Left ventricle myocardium inferior (tissue), 1 donor: ENCODE measurements at places on chromosomes 4 and X.

DNA sequence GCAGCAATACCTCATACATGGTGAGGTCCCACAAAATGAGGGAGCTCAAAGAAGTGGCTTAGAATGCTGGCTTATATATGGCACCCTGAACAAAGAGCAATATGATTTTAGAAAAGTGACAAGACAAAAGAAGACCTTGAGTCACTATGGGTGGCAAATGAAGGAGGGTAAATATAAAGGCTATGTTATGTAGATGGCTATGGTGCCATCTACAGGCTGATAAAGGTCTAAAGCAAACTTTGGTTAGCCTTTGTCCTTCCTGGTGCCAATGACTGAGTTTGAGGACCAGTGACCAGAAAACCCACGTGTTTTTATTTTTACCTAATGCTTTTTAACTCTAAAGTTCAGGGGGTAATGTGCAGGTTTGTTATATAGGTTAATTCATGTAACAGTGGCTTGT is 151.8 kb downstream of the CCNG2 start:
- DNase-seq, result no peak

DNA sequence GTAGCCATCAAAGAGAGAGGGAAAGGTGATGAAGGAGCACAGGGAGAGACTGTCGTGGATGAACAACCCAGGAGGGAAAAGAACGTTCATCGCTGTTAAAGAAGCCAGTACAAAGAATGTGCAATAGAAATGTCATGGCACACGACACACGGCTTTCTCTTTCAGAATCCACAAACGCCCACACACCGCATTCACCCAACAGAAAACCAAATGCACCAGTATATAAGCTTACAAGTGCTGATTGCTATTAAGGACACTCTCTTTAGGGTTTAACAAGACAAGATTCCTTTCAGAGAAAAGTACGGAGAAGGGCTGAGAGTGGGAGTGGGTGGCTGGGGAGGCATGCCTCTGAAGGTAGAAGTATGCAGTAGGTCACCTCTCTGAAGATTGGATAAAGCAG is 80.2 kb downstream of the C4orf51 start:
- DNase-seq, result no peak

DNA sequence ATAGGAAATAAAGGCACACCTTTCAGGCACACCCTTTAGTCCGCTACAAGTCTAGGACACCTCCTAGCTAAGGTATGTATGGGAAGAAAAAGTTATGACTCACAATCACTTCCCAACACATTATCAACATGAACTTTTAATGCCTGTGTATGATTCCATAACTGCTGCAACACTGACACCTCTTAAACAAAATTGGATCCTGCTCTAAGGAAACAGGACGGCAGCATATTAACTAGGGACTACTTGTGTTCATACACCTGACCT is 2.4 kb upstream of the PPP3CA start:
- no peak for DNase-seq

GRCh38 chr4:100079264-100079663 is 111.0 kb downstream of the DDIT4L start:
- no peak for DNase-seq

- DNase-seq, result no peak
Observed at GRCh38 chrX:41785685-41786084, 61.7 kb downstream of the GPR82 start.

- no peak for DNase-seq
Observed at GRCh38 chrX:30504309-30504708, 73.3 kb downstream of the TASL start.

GRCh38 chr4:4608214-4608537 is 66.3 kb upstream of the STX18 start:
- DNase-seq, result no peak

DNA sequence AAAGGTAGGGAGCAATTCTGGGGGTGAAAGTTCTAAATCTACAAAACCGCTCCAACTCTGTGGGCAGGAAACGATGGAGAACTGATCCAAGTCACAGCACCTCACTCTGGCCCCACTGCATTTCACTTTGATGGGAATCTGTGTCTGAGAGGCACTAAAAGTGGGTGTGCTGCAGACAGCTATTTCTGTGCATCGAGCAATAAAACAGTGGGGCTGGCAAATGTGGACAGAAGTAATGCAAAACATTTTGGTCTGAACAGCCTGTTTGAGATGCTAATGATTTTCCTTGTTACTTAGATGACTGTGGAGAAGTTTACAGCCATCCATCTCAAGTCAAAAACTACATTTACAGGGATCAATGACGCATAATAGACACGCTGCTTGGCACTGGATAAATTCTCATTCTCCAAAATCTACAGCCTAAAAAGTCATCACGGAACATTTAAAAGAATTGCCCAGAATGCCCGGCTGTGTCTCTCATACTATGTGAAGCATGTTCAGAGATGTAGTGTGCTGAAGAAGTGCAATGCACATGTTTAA is 1671.6 kb upstream of the TENM3 start:
- no peak for DNase-seq

- no peak for DNase-seq
Observed at GRCh38 chr4:171118091-171118490, 695.1 kb upstream of the GALNTL6 start.
